Thoracic aorta (tissue), 2 donors: ENCODE measurements at places on chromosomes 3 and 15. TPM values are rescaled to one million over a fixed set of nuclear protein-coding genes. Genes with fewer than 3 reads are reported as not detected.
A peak's percentile ranks its signal among the peaks of the same experiment; 100 is the strongest.

GRCh38 chr15:79967298-79968182, 3.5 kb downstream of the BCL2A1 start:
- DNase-seq, result no peak
- H3K36me3 ChIP-seq, result no peaks in the 10 kb centered on the region
- no peaks in the 10 kb centered on the region for H3K27me3 ChIP-seq
- H3K4me1 ChIP-seq, result no peaks in the 10 kb centered on the region

DNA sequence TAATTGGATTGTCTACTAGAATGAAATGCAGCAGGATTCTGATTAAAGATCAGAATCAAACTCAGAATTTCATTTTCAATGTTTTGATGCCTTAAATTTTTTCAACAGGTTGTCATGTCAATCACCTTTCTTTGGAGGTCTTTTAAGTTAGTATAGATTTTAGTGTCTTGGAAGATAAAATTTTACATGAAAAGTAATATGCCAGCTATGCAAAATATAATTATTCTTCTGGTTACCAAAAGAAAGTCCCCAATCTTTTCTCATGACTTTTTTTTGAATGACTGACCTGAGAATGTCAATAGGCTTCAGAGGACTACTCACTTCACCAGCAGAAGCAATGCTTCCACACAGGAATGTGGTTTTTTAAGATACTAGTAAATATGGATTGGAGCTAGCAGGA, 4.3 kb downstream of the FGF7 start:
- H3K36me3 ChIP-seq, result no peaks in the 10 kb centered on the region
- no peaks in the 10 kb centered on the region for H3K27me3 ChIP-seq
- no peak overlapping the region for H3K27ac ChIP-seq
- DNase-seq, result no peak
- H3K4me3 ChIP-seq, result no peak overlapping the region

- peak; percentile 20 for DNase-seq
- H3K27me3 ChIP-seq, result no peaks in the 10 kb centered on the region
- H3K4me1 ChIP-seq, result peaks cover 25% of the 10 kb centered on the region
- peak within 1 kb of the TSS; percentile 99 for H3K27ac ChIP-seq
- H3K4me3 ChIP-seq, result peak within 1 kb of the TSS; percentile 94
Observed at GRCh38 chr3:39383045-39383880, at the start of gene SLC25A38. Gene SLC25A38 (plus strand): TSS chr3:39383370. CDS start chr3:39383725, 355 bp downstream.

- H3K27ac ChIP-seq, result no peak overlapping the region
- no peaks in the 10 kb centered on the region for H3K36me3 ChIP-seq
- H3K27me3 ChIP-seq, result no peaks in the 10 kb centered on the region
- no peaks in the 10 kb centered on the region for H3K4me1 ChIP-seq
Observed at GRCh38 chr3:175127075-175127662, 268.0 kb downstream of the NAALADL2 start.

GRCh38 chr3:57856675-57857074, 100.6 kb downstream of the SLMAP start:
- H3K4me1 ChIP-seq, result no peaks in the 10 kb centered on the region
- no peak for DNase-seq
- no peak overlapping the region for H3K27ac ChIP-seq

GRCh38 chr15:42033214-42033873, 12.5 kb upstream of the PLA2G4E start:
- H3K27ac ChIP-seq, result no peak overlapping the region
- H3K4me3 ChIP-seq, result no peak overlapping the region
- no peak for DNase-seq
- H3K4me1 ChIP-seq, result no peaks in the 10 kb centered on the region
- no peaks in the 10 kb centered on the region for H3K27me3 ChIP-seq
- H3K36me3 ChIP-seq, result no peaks in the 10 kb centered on the region

- no peak for DNase-seq
- H3K27ac ChIP-seq, result no peak overlapping the region
- no peak overlapping the region for H3K4me3 ChIP-seq
- H3K36me3 ChIP-seq, result no peaks in the 10 kb centered on the region
- H3K27me3 ChIP-seq, result no peaks in the 10 kb centered on the region
Observed at GRCh38 chr3:74054566-74054965, 429.8 kb upstream of the PDZRN3 start.

- no peaks in the 10 kb centered on the region for H3K4me1 ChIP-seq
- no peak overlapping the region for H3K4me3 ChIP-seq
- H3K27ac ChIP-seq, result no peak overlapping the region
- no peaks in the 10 kb centered on the region for H3K27me3 ChIP-seq
- peaks cover 62% of the 10 kb centered on the region for H3K36me3 ChIP-seq
Observed at GRCh38 chr3:51646091-51646490, 25.0 kb upstream of the TEX264 start.

DNA sequence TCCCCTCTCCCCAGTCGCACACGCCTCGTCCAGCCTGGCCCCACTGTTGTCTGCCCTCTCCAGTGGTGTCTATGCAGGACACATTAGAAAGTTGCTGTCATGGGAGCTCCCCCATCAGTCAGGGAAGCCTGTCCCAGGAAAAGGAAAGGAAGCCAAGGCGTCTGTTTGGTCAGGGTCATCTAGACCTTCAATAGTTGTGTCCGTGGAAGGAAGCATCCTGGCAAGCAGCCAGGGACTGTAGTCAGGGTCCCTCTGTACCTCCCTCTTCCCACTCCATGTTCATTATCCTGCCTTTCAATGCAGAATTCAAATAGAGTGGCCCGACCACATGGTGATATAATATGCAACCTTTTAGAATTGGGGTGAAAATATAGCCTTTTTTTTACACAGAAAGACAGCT, 60.7 kb upstream of the RAB6B start:
- no peak overlapping the region for H3K4me3 ChIP-seq
- DNase-seq, result no peak
- H3K27ac ChIP-seq, result no peak overlapping the region

- no peak overlapping the region for H3K4me3 ChIP-seq
- H3K27me3 ChIP-seq, result no peaks in the 10 kb centered on the region
- no peaks in the 10 kb centered on the region for H3K4me1 ChIP-seq
- H3K27ac ChIP-seq, result no peak overlapping the region
Observed at GRCh38 chr15:93644595-93644994, 555.6 kb upstream of the RGMA start.

GRCh38 chr3:152298393-152299248, 29.9 kb downstream of the MBNL1 start:
- peaks cover 63% of the 10 kb centered on the region for H3K4me1 ChIP-seq
- peak overlapping the region; percentile 67 for H3K4me3 ChIP-seq
- no peaks in the 10 kb centered on the region for H3K36me3 ChIP-seq
- H3K27me3 ChIP-seq, result no peaks in the 10 kb centered on the region
- no peak for DNase-seq
- H3K27ac ChIP-seq, result peak overlapping the region; percentile 83

- H3K27me3 ChIP-seq, result no peaks in the 10 kb centered on the region
- H3K4me1 ChIP-seq, result peaks cover 6% of the 10 kb centered on the region
- peak overlapping the region; percentile 51 for H3K27ac ChIP-seq
- DNase-seq, result no peak
- no peaks in the 10 kb centered on the region for H3K36me3 ChIP-seq
Observed at GRCh38 chr3:149274220-149274619, 52.6 kb upstream of the CP start.

DNA sequence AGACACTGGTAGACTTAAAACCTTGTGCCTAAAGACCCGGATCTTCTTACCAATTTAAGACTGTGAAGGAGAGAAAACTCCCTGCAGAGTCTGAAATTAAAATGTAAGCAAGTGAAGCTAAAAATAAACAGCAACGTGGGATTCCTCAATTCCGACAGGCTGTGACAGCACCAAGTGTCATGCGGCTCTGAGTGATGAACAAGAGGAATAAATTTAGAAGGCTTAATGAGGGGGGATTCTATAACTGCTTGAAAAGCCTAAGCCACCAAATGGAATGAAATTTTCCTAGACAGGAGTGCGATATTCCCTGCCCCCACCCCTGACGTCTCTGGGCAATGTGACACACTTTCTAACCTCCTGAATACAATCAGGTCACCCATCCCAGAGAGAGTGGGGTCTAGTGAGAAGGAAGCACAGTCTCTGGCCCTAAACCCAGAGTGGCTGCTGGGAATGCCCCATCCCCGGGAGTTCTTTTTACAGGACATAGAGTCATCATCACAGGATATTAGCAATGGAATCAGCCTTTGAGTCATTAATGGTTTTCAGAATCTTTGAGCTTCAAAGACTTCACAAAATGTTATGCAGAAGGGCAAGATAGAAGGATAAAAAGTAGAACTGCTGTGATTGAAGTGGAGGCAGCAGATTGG, 114.3 kb downstream of the EDEM1 start:
- H3K36me3 ChIP-seq, result no peaks in the 10 kb centered on the region
- no peaks in the 10 kb centered on the region for H3K27me3 ChIP-seq
- H3K4me1 ChIP-seq, result no peaks in the 10 kb centered on the region
- H3K27ac ChIP-seq, result no peak overlapping the region

DNA sequence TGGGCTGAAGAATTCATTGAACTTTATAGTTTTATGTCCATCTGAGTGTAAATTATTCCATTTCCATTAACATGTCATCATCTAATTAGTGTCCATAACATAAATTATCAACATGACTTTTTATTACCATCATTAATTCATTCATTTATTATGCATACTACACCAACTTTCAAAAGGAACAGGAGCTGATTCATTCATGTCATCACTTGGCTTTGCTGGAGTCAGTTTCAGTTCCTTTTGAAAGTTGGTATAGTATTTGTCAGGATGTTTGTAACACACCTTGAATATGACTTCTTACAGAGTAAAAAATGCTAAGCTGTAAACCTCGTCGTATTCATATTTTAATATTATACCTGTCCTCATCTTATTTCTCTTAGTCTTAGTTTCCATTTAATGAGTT, 298.0 kb upstream of the RBMS3 start:
- H3K36me3 ChIP-seq, result no peaks in the 10 kb centered on the region
- H3K27ac ChIP-seq, result no peak overlapping the region
- no peaks in the 10 kb centered on the region for H3K27me3 ChIP-seq
- no peak for DNase-seq

- no peak overlapping the region for H3K27ac ChIP-seq
- H3K27me3 ChIP-seq, result no peaks in the 10 kb centered on the region
- no peak for DNase-seq
- no peaks in the 10 kb centered on the region for H3K4me1 ChIP-seq
- no peaks in the 10 kb centered on the region for H3K36me3 ChIP-seq
Observed at GRCh38 chr3:117540597-117540996, 831.0 kb downstream of the TUSC7 start.

GRCh38 chr15:65460741-65461347, 38.1 kb upstream of the IGDCC4 start:
- H3K27me3 ChIP-seq, result no peaks in the 10 kb centered on the region
- peaks cover 57% of the 10 kb centered on the region for H3K36me3 ChIP-seq
- H3K4me3 ChIP-seq, result no peak overlapping the region
- no peaks in the 10 kb centered on the region for H3K4me1 ChIP-seq

GRCh38 chr3:32841341-32841740, 23.5 kb downstream of the TRIM71 start:
- no peaks in the 10 kb centered on the region for H3K4me1 ChIP-seq
- H3K27me3 ChIP-seq, result no peaks in the 10 kb centered on the region
- H3K36me3 ChIP-seq, result no peaks in the 10 kb centered on the region
- DNase-seq, result no peak

- peak overlapping the region; percentile 29 for H3K27ac ChIP-seq
- DNase-seq, result no peak
- H3K4me3 ChIP-seq, result no peak overlapping the region
- no peaks in the 10 kb centered on the region for H3K4me1 ChIP-seq
- no peaks in the 10 kb centered on the region for H3K27me3 ChIP-seq
Observed at GRCh38 chr15:55834331-55834730, 91.4 kb upstream of the PRTG start.

GRCh38 chr15:82122746-82123400, 77.1 kb upstream of the MEX3B start:
- no peak overlapping the region for H3K27ac ChIP-seq
- H3K4me1 ChIP-seq, result no peaks in the 10 kb centered on the region
- no peaks in the 10 kb centered on the region for H3K36me3 ChIP-seq
- no peaks in the 10 kb centered on the region for H3K27me3 ChIP-seq
- DNase-seq, result no peak
- H3K4me3 ChIP-seq, result no peak overlapping the region

GNAI2 gene
- 337 TPM for total RNA-seq

ERICH6 gene
- not detected for total RNA-seq

CCDC39 gene
- not detected for total RNA-seq

EFCAB12 gene
- 0.68 TPM for total RNA-seq

CLDN16 gene
- total RNA-seq, result not detected

ROPN1B gene
- total RNA-seq, result not detected

DAZL gene
- total RNA-seq, result not detected

OSTN gene
- not detected for total RNA-seq

C3orf18 gene
- 7.8 TPM for total RNA-seq

RCN2 gene
- total RNA-seq, result 51.4 TPM

PPCDC gene
- total RNA-seq, result 8.5 TPM

CD200 gene
- total RNA-seq, result 22.5 TPM
